ENCODE measurements at places on chromosomes 12 and 14.

DNA sequence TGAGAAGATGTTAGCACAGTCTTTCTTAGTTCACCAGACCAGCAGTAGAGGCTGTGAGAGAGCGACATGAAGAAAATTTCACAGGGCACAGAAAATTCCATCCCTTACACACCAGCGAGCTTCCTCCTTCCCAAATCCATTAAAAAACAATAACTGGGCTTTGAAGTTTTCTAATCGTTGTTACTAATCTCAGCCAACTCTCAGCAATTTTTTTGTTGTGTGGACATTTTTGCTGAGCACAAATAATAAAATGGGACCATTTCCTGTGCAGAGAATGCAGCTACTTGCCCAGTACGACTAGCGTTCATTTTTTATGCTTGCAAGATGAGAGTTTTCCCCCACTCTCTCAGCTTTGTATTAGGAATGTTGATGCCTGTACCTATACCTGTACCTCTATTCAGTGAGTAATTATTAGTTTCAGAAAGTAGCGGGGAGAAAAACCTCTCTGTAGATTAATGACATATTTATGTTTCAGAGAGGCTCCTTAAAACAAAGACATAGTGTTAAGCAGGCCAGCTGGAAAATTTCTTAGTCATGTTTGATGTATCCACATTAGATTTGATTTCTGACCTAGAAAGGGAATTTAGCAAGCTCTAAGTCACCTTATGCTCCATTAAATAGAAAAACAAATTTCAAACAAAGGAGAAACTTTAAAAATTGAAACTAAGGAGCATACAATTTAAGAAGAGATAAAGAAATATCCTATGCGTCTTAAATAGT lies 146.5 kb downstream of the SRGAP1 start:
- no peak for DNase-seq

DNA sequence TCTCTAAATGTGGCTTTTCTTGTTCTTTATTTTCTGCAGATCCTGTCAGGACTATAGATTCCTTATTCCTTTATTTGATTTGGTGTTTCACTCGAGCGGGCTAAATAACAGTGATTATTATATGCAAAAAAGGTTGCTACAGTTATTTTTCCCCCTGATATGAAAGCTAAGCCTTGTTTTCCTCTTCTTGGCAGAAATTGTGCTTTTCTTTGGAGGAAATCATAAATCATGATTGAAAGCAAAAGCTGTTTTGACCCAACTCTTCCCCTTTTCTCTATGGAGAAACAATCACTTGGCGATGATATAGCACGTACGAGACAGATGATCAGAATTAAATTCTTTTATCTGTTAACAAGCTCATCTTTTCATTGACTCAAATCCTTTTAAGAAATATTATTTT lies 31.4 kb downstream of the PPFIBP1 start:
- peak; percentile 45 for DNase-seq

DNA sequence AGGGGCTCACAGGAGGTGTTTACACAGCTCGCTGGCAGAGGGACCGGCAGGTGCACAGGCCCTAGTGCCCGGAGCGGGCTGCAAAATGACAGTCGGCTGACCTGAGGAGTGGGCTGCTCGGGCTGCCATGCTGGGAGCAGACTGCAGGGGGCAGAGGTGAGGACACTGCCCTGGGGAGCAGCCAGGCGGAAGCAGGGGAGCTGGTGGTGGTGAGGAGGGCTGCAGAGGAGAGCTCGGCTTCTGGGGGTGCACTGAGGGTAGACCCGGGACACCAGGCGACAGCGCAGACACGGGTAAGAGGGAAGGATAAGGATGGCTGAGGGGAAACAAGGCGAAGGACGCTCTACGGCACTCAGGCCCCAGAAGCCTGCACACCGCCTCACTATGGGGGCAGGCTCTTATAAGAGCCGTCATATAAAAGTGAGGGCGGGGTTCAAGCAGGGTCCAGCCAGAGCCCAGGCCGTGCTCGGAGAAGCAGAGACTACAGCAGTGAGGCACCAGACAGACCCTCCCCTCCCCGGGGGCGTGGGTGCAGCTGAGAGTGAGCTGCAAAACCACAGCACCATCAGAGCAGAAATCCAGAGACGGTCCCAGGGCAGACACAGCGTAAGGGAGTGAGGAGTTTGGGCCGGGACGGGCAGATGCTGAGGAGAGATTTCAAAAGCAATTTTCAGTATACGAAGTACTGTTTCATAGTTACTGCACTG lies 62.5 kb downstream of the CCDC88C start:
- DNase-seq = no peak

- DNase-seq = no peak
These were observed 4.0 kb downstream of the C12orf54 start for GRCh38 chr12:48486261-48486660.

GRCh38 chr12:84599539-84599938 lies 313.1 kb downstream of the SLC6A15 start:
- peak; percentile 6 for DNase-seq

GRCh38 chr14:22420598-22421186 lies 168.3 kb downstream of the DAD1 start:
- DNase-seq = peak; percentile 26

GRCh38 chr12:65756956-65757511 lies 67.2 kb upstream of the HMGA2 start:
- no peak for DNase-seq

- DNase-seq = peak; percentile 90
These were observed 11.0 kb downstream of the ASB2 start for GRCh38 chr14:93965287-93965821.

GRCh38 chr14:79278286-79278797 lies 933.0 kb downstream of the DIO2 start:
- no peak for DNase-seq

- no peak for DNase-seq
These were observed 8.7 kb upstream of the CCDC60 start for GRCh38 chr12:119325813-119326212.

DNA sequence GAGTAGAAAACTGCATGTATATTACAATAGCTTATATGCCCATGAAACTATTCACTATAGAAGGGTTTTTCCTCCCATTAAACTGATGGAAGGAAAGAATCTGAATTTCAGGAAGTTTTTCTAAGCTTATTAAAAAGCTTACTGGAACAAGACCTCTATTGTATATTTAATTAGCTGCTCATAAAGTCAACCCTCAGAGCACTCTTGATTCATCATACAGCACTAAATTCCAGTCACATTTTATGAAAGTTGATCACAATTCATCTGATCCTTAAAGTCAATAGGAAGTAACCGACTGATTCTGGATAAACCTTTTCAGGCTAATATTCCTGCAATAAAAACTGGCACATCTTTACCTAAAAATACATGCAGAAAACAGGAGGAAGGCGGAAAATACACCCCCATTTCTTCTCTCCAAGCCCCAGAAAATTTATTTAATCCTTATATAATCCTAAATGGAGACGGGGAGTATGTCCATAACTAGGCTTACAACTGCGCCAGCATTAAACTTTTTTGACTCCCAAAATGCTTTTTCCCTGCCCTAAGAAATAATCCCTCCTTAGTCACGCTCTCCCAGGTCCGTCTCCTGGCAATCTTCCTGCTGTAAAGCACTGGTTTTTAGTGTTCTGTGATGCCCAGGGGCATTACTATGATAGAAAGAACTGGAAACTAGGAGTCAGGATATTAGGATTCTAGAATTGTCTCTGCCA lies 35.3 kb downstream of the DICER1 start:
- no peak for DNase-seq

DNA sequence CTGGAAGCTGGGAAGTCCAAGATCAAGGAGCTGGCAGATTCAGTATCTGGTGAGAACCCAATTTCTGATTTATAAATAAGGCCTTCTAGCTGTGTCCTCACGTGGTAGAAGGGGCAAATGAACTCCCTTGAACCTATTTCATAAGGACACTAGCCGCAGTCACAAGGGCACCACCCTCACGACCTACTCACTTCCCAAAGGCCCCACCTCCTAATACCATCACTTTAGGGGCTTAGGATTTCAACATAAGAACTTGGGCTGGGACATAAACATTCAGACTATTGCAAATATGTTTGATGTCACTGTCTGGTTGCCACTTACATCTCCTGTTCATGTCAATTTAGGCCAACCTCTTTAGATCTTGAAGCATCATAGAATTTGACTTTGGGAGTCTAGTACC lies 10.8 kb upstream of the CNIH1 start:
- DNase-seq = no peak

- no peak for DNase-seq
These were observed 10.5 kb downstream of the CINP start for GRCh38 chr14:102352213-102352612.

DNA sequence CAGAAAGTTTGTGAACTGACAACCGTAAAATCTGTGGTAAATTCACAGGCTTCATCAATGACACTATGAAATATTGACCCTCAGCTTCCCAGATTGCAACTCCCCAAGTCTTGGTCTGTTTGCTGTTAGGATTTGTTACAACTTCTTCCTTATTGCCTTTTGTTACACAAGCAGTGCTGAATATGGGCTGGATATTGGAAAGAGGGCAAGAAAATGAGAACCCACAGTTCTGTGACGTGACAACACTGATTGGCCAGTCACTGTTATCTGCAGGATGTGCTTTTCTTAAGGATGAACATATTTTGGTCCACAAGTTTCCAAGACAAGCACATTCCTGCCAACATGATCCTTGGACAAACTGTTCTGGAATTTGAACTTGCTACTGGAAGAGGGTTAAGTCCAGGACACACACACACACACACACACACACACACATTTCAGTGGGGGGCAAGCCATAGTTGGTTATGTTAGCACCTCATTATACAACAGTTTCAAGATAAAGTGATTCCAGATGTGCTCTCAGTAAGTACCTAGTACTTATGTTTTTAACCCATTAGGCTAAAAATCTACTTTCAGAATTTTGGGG lies 16.6 kb upstream of the SLC38A2 start:
- peak; percentile 100 for DNase-seq

DNA sequence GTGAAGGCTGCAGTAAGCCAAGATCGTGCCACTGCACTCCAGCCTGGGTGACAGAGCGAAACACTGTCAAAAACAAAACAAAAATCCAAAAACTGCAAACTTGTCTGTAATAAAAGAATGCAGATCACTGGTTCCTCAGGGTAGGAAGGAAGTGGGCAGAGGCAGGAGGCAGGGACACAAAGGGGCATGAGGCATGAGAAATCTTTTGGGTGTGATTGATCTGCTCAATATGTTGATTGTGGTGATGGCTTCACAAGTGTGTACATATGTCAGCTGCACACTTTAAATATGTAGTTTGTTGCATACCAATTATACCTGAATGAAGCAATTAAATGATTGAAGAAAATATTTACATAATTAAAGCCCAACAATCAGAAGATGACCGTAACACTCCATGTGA lies 117.6 kb downstream of the CMAS start:
- DNase-seq = no peak

DNA sequence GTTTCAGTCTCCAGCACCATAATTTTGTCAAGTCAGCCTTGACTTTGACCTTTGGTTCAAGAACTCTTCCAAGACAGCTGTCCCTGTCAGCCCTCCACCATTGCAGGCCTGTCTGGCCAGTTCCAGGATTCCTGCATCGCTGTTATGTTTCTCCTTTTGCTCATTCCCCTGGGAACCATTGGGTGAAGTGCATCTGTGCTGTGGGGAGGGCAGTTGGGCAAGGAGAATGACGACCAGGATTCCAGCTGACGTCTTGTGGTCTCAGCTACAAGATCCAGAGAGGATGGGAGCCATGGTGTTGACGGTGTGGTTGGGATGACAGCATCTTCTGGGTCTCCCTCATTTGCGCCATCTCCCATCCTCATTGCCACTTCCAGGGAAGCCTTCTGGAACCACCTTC lies 45.9 kb upstream of the SLC24A4 start:
- DNase-seq = no peak

- no peak for DNase-seq
These were observed 103.2 kb downstream of the TPH2 start for GRCh38 chr12:72041811-72042210.

GRCh38 chr12:145369-145960 lies 68.5 kb downstream of the SLC6A12 start:
- DNase-seq = peak; percentile 1

GRCh38 chr12:87728931-87729593 lies 300.1 kb downstream of the C12orf50 start:
- no peak for DNase-seq

GRCh38 chr12:32921397-32921796 lies 24.8 kb upstream of the PKP2 start:
- DNase-seq = peak; percentile 6

DNA sequence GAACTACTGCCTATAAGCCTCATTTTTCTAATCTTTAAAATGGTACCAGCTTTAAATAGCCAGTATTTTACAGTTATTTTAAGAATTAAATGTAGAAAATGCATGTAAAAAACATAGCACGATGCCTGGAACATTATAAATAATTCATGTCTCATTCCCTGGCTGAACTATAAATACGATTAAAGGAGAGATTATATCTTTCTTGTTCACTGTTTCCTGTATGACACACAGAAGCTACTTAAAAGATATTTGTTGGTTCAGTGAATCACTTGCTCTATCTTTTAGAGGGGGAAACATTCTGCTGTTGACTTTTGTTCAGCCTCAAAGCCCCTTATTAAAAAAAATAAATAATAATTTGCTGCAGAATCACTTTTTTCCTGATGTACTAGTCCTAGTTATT lies 406.9 kb downstream of the LRFN5 start:
- no peak for DNase-seq

GRCh38 chr12:50764286-50765094 lies 589 bp downstream of the ATF1 start:
- DNase-seq = peak; percentile 53

DNA sequence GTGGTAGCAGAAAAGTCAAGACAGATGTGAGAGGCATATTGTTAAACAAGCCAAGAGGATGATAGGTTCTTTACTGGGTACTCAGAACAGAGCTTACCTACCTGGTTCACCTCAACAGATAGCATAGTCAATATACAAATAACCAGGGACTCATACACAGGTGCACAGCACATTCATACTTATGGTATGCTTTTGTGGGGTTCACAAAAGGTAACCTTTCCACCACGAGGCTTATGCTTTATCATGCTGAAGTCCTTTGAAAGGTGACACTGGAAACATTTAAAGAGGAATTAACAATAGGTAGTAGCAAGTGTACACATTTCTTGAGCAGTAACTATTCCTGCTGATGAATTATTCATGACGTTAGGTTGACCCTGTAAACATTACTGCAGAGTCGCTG lies 42.2 kb upstream of the MBIP start:
- DNase-seq = no peak

GRCh38 chr14:35229084-35229791 lies 62.9 kb upstream of the PSMA6 start:
- DNase-seq = no peak

DNA sequence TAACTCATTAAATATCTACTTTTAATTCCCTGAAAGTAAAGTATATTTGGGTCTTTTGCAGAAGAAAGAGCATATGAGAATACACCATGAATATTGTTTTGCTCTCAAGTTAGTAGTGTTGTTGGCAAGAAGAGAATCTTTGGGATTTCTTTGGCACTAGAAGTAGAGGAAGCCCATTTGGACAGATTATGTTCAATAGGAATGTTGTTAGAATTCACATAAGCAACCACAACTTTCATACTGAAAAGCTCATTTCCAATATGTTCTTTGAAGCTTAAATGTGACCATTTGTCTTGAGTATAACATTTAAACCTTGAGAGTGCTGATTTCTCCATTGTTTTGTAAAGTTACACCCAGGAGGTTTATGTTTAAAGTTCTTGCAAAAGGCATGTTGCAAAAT lies 37.6 kb downstream of the PLEKHG7 start:
- DNase-seq = peak; percentile 39

GRCh38 chr12:32248441-32249140 lies 141.9 kb downstream of the BICD1 start:
- no peak for DNase-seq

Data from fibroblast of the aortic adventitia (primary cell).